ENCODE measurements at places on chromosomes 1 and 21.
A peak's percentile ranks its signal among the peaks of the same experiment; 100 is the strongest.

DNA sequence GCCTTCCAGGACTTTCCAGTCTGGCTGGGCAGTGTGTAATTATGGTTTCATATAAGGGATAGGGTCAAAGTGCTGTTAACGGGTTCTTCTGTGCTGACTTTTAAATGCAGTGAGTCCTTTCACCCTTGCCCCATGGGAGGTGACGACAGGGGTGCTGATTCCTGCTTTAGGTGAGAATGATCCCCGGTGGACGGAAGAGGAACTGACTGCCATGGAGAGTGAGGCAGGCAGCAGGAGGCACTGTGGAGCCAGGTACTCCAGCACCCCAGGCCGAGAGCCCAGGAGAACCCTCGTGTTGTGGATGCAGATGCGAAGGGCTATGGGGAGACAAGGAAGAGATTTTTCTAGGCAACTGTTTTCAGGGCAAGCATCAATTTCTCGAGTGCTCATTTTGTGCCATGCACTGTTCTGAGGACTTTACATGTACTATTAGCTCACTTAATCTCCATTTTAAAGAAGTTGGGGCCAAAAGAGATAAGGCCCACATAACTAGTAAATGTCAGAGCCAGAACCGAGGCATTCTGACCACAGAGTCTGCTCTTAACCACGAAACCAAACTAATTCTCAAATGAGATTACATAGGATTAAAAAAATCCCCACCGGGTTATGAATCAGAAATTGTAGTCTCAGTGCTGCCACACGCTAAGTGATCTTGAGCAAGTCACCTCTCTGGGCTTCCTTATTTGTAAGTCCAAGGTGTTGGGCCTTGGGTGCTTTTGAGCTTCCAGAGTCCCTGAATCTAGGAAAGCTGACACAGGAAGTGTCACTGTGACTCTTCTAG is 28.2 kb downstream of the STPG1 start:
- DNase-seq, result no peak

DNA sequence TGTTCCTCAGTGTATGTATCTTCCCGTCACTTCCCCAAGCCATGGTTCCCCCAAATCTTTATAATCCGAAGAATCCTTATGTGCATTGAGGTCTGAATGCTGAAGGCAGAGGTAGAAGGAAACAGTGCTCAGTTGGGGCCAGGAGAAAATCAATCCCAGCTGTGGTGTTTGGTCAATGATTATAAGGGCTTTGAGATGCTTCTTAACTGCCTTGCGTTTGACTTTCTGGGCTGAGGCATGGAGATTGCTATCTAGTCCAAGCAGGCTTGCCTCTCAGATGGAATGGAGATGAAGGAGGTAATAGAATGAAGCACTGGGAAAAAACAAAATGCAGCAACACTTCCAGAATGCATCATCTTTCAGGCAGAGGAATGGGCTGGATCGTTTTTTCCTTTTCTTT is 3.6 kb upstream of the MAP1LC3C start:
- no peak for DNase-seq

DNA sequence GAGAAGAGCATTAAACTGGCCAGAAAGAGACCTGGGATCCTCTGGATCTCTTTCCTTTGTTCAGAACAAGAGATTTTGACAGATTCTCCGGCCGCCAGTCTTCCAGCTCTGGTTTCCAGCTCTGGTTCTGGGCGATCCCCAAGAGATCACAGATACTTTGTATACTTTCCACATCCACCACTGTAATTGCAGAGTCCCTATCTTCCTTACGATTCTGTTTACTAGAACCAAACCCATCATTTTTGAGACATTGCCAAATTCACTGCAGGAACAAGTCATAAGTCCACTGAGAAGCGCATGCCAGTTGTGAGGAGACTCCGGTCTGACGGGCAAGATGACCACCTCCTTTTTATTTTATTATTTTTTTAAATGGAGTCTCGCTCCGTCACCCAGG is 505.2 kb downstream of the SMYD3 start:
- no peak for DNase-seq

DNA sequence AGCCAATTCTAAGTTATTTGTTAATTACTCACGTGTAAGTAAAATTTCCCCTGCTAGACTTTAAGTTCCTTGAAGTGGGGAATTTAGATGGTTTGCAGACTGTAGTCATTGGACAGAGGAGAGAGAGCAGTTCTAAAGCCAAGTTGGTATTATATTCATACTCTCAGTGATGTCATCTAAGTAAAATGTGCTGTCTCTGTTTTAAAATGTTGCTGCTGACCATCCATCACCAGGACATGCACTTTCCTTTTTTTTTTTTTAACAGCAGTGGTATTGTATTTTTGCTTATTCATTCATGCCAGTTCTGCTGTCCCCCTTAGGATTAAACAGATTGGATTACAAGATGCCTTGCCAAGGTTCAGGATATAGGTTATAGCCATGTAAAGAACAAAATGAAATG is 2.3 kb downstream of the TTLL7 start:
- no peak for DNase-seq

- no peak for DNase-seq
Observed at GRCh38 chr1:45116340-45116739, 90.1 kb downstream of the ZSWIM5 start.

GRCh38 chr1:11850156-11850555 is 2.6 kb upstream of the NPPA start:
- no peak for DNase-seq

DNA sequence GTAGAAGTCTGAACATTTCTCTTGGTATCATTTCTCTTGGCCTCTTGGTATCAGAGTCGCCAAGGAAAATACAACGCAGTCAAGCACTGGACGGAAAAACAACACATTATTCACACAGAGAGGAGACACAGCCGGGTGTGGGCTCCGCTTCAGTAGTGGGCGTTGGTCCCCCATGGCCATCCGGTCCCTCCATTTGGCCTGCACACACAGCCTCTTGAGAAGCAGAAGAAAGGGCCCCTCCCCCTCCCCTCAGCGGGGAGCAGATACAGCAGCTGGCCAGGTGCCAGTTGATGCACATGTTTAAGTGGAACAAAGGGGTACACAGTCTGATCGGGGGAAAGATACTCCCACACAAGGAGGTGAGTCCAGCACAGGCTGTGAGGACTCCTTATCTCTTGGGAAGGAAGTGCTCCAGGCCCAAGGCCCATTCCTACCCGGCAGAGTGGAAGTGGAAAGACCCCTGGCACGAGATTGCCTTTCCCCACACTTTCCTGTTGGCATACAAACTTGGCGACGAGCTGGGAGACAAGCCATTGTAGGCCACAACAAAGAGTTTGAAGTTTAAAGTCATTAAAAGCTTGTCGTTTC is 311.3 kb downstream of the FAM72C start:
- DNase-seq, result no peak

GRCh38 chr1:199612976-199613774 is 414.3 kb upstream of the NR5A2 start:
- DNase-seq, result peak; percentile 76
